ENCODE measurements at places on chromosomes 5 and 9.

DNA sequence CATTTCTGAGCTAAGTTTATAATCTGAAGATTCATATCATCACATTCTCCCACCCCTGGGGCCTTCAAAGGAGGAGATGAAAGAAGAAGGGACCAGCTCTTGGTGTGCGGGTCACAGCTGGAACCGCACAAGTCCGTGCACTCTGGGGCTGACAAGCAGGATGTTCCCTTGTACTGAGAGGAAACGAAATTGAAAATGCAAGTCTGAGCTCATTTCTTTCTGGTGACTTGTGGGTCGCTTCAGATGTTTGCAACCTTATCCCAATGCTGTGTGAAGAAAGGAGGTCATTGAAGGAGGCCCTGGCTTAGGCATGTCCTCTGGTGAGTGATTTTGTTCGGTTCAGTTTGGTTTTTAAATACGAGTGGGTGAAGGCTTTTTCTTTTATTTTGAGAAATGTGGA, 59.6 kb downstream of the C9orf152 start:
- no peak for DNase-seq

GRCh38 chr9:130794923-130795495, 40.0 kb upstream of the ABL1 start:
- no peak for DNase-seq

- DNase-seq = peak; percentile 30
These were observed 115.2 kb downstream of the LHFPL2 start for GRCh38 chr5:78533356-78533755.

DNA sequence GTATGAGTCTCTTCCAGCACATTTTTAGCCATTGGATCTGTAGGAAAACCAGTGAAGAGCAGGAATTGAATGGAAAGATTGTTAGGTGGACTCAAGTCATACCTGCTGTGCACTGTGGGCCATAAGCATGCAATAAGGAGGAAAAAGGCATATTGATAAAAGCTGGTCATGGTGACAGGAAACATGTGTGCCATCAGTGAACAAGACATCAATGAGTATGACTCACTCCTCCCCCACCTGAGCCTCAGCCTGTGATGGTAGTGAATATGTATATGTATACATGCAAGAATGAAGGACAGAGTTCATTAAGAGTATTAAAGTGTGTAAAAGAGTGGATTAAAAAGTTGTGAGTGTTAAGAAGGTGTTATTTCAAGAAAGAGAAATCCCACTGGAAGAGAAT, 164.5 kb downstream of the TMEM38B start:
- DNase-seq = no peak

- no peak for DNase-seq
These were observed 238.4 kb upstream of the CD180 start for GRCh38 chr5:67435032-67435431.

DNA sequence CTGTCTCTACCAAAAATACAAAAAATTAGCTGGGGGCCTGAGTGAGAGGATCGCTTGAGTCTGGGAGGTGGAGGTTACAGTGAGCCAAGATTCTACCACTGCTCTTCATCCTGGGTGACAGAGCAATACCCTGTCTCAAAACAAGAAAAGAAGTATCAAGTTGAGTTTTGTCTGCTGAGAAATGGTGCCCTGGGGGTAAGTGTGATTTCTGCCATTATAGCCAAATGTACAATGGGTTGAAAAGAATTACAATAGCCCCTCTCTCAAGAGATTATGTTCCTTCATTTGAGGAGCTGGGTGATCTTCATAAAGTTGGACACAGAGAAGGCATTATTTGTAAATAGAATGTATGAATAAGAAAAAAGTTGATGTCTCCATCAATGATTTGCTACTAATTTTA, 189.4 kb downstream of the GOLPH3 start:
- DNase-seq = no peak

DNA sequence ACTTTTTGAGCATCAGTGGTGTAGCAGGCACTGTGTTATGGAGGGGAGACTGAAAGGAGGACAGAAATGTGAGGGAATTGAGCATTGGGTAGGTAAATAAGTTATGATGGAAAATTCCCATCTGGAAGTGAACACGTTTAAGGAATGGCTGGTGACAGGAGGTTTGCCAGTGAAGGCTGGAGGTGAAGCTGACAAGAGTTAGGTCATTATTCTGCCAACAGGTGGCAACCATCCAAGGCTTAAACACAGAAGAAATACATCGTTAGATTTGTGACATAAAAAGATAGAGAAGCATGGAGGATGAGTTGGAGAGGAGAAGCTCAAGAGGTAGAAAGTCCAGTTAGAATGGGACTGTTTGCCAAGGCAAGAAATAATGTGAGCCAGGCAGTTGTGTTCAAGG, 455.3 kb upstream of the SGCD start:
- no peak for DNase-seq

DNA sequence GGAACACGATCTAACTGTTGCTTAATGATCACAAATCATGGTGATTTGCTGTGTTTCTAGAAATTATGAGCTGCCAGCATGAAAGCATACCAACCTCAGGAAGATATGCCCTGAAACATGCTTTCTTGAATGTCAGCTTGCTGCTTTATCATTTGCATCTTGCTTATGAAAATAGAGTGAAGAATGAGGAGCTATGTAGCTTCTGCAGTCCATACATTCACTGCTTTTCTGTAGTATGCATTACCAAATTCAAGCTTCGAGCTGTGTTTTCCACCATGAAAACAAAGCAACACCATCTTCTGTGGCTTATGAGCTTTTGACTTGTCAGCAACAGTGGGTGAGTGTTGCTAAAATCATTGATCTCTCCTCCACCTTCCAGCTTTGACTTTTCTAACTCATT, 16.5 kb downstream of the F2RL2 start:
- no peak for DNase-seq

- DNase-seq = no peak
These were observed 186.2 kb downstream of the GABBR2 start for GRCh38 chr9:98522487-98522886.

DNA sequence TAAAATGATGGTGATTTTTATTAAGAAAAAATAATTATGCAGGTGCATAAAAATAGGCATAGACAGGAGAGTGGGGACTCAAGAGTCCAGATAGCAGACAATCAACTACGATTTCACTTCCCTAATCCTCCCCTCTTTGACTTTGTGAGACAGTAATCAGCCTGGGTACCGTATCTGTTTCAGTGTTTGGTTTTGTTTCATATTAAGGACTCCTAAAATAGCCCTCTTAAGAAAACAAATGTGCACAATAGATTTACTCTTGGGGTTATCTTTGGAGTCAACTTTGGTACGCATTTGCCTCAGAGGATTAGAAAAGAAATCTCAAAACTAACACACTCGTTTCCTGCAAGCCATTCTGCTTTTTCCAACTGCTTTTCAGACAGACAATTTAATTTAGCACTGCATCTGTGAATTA, 96.3 kb downstream of the ZNF608 start:
- no peak for DNase-seq

GRCh38 chr5:58294598-58295305, 165.1 kb downstream of the PLK2 start:
- DNase-seq = no peak

GRCh38 chr5:151258816-151259215, 5.8 kb downstream of the GM2A start:
- DNase-seq = no peak

GRCh38 chr5:29114331-29114768, 2076.0 kb upstream of the CDH9 start:
- no peak for DNase-seq

DNA sequence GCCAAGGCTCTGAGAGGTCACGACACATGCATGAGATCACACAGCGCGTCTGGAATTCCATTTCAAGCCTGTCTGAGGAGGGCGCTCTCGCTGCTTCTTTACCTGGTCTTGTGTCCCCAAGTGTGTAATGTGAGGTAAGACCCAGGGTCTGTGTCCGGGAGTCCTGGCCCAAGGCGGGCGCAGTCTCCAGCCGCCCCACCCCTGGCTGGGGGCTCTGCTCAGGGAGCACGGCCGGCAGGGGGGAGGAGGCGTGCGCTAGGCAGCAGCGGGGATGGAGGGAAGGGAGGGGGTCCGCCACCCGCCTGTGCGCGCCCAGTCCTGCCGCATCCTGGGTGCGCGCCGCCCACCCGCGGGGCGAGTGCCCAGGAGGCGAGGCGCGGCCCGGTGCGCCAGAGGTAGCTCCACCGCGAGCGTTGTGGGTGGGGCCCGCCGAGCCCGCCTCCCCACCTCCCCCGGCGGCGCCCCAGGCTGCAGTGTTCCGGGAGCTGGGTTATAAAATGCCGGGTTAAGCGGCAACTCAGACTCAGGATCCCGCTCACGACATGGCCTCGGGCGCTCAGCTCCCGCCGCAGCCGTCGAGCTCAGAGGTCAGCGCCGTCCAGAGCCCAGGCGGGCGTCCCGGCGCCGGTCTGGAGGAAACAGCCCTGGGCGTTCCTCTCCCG, at the start of gene CCNI2:
TSS of gene CCNI2 (plus strand) at position 473 of the 662 bp plus-strand sequence. CDS start at position 543, 70 bp downstream.
- DNase-seq = no peak

GRCh38 chr5:43854697-43855292, 251.8 kb downstream of the NNT start:
- no peak for DNase-seq

DNA sequence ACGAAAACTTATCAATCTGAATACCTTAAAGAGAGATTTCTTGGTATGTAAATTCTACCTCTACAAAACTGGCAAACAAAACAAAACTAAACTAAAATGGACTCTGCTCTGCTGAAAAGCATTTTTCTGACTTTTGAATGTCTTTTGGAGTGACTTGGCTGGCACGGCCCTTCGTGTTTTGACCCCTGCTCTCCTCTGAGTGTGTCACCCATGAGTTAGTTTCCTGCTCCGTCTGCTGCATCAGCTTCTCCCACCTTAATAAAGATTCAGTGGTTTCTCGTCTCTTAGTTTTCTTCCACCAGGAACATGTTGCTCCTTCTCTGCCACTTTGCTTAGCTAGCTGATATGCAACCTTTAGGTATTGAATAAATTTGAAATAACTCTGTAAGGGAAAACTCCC, 1084.0 kb upstream of the CDH18 start:
- DNase-seq = no peak

DNA sequence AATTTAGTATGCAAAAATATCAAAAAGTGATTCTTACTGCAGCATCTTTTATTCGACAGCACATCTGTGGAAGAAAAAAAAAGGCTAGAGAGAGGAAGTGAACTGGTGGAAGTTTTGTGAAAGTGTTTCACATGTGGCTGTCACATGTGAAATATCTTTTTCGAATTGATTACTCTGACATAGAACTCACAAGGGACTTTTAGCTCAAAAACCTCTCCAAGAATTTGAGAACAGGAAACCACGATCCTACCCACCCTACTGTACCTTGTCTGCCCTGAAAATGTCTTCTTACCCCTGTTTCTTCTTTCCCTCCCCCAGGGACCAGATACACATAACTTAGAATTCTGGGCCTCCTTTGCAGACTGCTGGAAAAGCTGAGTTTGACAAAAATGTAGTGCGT, 106.5 kb upstream of the PRRC1 start:
- no peak for DNase-seq

DNA sequence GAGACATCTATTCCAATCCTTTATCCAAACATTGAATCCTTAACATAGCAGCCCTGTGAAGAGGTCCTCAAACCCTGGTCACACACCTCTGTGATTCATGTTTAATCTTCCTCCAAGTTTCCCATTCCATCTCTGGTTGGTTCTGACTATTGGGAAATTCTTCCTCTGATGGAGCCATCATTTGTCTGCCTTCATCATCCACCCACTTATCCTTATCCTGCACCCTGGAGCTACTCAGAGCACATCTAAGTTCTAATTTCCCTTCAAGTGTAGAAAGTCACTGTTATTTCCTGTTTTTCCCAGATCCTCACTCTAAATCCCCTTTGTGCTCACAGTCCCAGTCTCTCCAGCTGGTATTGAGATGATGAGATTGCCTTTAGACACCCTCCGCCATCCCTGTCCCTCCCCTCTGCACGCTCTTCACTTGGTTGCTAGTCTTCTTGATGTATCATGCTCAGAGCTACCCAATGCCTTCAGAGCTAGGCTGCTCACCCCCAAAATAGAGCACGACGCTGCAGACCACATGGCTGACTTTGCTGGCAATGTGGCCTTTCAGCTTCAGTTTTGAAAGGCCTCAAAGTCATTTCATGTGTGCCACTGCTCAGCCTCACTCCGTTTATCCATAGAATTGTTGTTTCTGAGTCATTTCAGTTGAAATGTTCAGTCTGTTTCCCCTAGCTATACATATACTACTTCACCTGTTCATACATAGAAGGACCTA, 154.3 kb downstream of the PALM2AKAP2 start:
- DNase-seq = no peak

DNA sequence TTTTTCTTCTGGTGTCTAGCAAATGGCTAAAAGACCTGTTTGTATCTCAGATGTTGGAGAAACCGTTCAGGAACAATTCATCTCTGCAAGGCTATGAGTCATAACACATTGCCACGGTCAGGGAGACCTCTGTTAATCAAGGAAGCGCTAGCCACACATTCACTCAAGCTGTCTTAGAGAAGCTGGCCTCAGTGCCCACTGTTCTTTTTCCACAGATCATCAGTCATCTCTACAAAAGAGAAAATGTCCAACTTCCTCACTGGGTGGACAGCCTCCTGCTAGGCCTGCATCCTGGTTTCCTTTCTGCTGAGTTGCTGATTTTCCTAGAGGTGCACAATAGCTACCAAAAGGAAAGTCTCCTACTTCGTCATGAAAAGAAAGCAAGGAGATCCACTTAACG, 360.5 kb downstream of the BNC2 start:
- no peak for DNase-seq

DNA sequence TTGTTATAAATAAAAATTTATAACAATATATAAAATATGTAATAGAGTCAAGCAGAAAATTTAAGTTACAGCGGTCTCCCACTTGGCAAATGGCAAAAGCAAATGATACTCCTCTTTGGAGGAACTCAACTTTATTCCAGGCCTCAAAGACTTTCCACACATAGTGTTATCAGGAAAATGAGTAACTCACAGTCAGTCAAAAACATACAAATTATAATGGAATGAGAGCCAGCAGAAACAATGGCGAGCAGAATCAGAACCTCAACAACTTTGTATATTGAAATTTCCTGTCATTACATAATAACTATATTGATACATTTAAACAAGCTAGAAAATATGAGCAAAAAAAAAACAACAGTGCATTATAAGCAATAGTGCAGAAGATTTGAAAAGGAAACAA, 45.2 kb downstream of the ABLIM3 start:
- DNase-seq = no peak

- DNase-seq = no peak
These were observed 71.3 kb downstream of the LIX1 start for GRCh38 chr5:97071101-97071500.

DNA sequence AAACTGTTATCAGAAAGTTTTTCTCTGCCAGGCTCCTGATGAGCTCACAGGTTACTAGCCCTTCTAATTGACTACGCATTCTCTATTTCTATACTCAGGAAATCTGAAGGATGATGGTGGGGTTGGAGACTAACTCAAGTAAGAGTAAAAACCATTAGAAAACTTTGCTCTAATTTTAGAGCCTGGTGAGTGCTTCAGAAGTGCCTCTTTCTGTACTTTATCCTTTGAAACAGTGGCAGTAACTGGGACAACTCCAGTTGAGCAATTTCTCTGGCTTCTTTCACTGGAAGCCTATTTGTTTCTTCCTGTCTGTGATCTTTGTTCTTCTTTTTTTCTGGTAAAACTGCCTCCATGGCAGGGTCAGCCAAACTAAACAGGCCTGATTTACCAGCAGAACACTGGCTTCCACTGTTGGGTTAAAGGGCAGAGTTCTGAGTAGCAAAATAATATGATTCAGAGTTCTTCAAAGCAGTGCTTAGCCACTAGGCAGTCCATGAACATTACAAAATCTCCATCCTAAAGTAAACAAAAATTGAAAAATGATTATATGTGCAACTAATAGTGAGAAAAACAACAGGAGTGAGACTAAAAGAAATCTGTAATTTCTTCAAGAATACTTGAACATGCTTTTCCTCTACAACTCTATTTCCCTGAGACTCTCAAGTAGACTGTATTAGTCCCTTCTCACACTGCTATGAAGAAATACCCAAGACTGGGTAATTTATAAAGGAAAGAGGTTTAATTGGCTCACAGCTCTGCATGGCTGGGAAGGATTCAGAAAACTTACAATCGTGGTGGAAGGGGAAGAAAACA, 79.8 kb downstream of the MROH2B start:
- DNase-seq = peak; percentile 94
